Cerebellar cortex (tissue), 1 donor: ENCODE measurements at places on chromosomes 1 and 21.

DNA sequence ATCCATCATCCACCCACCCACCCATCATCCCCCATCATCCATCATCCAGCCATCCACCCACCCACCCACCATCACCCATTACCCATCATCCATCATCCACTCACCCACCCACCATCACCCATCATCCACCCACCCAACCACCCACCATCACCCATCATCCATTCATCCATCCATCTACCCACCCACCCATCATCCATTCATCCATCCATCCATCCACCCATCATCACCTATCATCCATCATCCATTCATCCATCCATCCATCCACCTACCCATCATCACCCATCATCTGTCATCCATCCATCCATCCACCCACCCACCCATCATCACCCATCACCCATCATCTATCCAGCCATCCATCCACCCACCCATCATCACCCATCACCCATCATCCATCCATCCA, 81.5 kb downstream of the ADARB1 start:
- no peak for DNase-seq

DNA sequence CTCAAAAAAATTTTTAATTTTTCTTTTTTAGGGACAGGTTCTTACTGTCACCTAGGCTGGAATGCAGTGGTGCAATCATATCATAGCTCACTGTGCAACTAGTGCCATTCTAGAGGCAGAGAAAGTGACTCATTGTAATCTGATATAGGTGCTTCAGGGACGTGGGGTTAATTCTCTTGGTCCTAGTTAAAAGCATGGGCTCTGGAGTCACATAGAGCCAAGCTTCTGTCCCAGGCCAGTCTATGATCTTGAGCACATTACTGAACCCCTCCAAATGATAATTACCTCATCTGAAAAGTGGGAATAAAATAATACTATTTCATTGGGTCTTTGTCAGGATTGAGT, 1.1 kb upstream of the ADIPOR1 start:
- no peak for DNase-seq

GRCh38 chr21:42142627-42143026, 71.5 kb downstream of the UMODL1 start:
- no peak for DNase-seq

DNA sequence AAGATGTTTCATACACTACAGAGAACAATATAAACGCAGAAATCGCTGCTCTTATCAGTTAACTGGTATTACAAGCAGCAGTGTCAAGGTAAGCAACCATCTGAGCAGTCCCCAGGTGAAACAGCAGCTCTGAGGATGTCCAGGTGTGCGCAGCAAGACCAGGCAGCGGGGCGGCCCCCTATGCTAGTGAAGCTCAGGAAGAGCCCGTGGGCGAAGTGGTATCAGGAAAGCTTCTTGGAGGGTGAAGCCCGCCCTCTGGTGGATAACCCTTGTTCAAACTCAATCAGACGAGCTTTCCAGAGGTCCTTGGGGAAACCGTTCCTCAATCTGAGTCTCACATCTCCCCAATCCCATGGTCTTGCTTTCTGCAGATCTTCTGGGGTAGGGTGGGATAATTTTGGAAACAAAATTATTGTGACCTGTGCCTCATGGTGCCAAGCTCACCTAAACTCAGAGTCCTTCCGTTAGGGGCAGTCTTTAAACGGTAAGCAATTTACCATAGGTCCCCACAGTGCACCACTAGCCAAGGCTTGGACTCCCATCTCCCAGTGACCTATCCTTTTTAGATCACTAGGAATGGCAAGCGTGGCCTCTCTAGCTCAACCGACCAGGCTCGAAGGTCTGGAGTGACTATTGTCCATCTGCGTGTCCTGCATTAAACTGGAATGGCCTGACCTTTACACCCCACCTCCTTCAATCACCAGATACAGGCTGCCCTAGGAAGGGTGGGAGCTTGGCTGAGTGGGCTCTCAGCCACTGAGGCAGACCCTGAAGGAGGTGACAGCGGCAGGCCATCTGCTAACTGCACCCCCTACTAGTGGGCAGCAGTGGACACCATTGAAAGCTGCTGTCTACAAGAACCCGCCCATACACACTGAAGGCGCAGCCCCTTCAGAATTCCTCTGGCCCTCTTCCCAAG, 13.6 kb upstream of the FAM110D start:
- peak; percentile 92 for DNase-seq

- peak; percentile 7 for DNase-seq
Observed at GRCh38 chr21:14842601-14843000, 222.2 kb downstream of the NRIP1 start.

DNA sequence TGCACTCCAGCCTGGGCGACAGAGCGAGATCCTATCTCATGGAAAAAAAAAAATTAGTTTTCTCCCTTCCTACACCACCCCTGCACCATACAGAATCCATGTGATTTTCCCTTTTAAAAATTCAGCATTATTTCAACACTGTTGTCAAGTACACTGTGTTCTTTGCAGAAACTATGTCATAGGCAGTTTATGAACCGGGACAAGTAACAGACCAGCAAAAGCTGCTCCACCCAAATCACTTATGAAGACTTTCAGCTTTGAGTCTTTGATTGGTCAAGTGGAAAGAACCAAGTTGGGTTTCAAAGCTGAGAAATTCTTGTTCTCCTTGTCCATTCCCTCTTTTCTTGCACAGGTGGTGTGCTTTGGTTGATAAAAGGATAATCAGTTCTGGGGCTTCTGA, 173.0 kb downstream of the CDC7 start:
- no peak for DNase-seq

- DNase-seq: no peak
Observed at GRCh38 chr1:4001461-4001860, 101.4 kb upstream of the C1orf174 start.

DNA sequence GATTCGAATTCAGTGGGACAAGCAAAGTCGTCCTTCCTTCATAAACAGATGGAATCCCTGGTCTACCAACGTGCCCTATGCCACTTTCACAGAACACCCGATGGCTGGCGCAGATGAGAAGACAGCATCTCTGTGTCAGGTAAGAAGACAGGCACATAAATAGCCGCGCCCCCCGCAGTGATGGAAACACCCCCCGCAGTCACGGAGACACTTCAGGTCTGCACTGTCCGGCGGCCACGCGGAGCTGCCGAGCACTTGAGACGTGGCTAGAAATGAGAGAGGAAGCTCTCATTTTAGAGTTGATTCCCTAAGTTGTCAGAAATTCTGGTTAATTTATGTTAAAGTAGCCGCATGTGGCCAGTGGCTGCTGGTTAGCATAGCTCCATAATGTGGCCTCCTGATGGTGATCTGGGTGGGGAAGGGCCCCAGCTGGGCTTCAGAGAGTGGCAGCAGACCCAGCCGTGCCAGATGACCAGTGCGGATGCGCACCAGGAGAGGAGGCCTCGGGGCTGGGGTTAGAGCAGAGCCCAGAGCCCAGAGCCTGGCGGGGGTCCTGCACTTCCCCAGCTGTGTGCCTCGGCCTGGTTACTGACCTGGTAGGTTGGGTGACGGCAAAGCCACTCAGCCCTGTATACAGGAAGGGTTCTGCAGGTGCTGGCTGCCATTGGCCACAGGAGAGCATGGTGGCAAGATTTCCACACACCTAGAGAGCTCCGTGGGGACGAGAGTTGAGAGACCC, 2.9 kb downstream of the TPRG1L start:
- no peak for DNase-seq

DNA sequence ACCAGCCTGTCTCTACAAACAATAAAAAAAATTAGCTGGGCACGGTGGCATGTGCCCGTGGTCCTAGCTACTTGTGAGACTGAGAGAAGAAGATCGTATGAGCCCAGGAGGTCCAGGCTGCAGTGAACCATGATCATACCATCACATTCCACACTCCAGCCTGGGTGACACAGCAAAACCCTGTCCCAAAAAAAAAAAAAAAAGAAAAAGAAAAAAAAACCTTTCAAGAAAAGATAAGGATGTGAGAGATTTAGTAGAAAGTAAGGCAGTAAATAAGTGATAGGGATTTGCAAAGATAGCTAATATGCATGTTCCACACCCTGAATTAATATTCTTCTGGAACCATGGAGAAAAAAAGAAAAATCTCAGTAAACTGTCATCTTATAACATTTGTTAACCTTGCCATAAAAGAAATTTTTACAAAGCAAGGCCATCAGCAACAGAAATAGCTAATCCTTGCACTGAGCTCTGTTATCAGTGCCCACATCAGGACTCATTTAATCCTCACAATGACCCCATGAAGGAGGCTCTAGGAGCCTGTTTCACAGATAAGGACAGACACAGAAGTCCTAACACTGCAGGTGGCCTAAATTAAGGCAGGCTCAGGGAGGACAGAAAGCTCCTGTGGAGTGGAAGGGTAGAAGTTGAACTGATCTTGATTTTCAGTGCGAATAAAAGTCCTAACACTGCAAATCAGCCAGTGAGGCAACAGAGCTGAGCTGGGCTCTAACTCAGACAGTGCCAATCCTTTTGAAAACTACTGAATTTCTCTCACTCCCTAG, 7.6 kb downstream of the GNB1 start:
- no peak for DNase-seq

DNA sequence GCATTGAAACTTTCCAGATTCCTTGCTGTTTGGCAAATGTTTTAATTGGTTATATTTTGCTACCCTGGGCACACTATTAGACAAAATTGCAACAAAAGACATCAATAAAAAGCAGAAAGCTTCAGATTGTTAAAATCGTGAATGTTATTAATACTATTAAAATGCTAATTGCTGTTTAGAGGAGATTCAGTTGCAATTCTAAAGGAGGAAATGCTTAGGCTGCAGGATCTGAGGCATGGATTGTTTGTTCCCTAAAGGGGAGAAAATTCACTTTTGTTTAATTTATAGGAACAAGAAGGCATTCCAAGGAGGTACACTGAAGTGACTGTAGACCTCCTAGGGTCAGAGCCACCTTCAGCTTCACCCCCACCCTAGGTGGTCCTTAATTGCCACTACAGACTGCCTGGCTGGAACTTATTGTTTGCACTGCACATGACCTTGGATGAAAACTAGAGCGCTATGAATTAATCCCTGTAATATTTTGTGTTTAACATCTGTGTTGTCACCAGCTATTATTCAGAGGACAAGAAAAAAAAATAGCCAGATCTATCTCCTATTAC, 1266.9 kb upstream of the ADGRL2 start:
- no peak for DNase-seq

DNA sequence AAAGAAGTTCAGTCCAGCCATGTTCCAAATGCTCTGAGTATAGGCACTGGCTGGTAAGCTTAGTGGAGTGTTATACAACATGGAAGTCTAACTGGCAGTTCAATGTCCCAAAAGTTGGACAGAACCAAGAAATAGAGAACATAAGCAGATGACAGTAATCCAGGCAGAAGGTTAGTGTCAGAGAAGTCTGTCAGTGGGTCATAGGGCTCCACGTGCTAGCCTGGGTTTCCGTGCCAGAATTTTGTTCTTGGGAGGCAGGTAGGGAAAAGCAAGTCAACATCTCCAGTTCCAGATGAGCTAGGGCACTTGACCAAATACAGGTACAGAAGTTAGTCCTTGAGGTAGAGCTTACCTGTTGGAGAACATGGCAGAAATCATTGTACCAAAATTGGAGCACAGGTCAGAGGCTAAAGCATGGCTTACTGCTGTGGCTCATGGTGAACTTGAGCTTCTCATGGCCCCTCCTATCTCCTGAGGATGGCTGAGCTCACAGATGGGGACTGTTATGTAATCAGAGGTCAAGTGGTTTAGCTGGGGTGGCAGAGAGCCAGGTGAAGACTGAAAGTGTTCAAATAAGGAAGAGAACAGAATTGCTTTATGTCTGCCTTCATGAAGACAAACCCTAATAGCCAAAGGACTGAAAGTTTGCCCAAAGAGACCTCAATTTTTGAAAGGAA, 170.8 kb downstream of the NFIA start:
- peak; percentile 66 for DNase-seq

GRCh38 chr1:151991663-151992302, 1.9 kb downstream of the S100A10 start:
- no peak for DNase-seq

DNA sequence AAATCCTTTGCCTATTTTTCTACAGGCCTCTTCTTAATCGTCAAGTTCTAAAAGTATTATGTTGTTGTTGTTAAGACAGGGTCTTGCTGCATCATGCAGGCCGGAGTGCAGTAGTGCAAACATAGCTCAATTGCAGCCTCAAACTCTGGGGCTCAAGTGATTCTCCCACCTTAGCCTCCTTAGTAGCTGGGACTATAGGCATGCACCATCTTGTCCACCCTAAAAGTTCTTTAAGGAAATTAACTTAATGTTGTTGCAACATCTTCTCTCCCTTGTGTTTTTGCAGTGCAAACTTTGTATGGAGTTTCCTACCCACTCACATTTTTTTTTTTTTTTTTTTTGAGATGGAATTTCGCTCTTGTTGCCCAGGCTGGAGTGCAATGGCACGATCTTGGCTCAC, 4.1 kb upstream of the VHLL start:
- DNase-seq: no peak

GRCh38 chr1:44632598-44632997, 41.7 kb downstream of the TMEM53 start:
- DNase-seq: no peak
